Panc1 (cell line): ENCODE measurements at places on chromosomes 16 and 17.

- DNase-seq = no peak
These were observed 10.2 kb downstream of the BAHCC1 start for GRCh38 chr17:81405411-81405872.

DNA sequence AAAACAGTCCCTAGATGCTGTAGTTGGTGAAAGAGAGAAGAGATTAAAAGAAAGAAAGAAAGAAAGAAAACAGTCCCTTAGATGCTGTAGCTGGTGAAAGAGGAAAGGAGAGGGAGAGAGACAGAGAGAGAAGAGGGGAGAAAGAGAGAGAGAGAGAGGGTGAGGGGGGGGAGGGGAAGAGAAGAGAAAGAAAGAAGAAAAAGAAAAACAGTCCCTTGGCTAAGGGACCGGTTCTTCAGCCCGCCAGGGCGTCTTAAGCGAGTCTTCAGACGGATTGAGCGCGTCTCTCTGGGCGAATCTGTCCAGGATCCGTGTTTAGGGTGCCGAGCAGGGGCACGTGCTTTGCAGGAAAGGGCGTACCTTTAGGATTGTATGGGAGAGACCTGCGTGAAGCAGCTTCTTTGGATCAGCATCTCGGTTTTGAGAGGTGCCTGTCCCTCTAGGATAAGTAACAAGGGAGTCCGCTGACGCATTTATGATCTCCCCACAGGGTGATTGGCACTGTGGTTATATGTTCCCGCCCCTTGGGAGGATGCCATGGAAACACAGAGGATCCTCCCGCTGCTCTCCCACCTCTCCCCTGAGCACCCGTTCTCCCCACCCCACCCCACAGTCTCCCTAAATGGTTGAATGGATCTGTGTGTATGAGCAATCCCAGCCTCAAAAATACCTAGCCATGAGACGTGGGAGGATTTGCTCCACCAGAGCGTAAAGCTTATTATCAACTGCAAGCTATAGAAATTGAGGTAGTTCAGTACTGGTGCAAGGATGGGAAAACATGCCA is 16.7 kb downstream of the GNGT2 start:
- peak; percentile 41 for DNase-seq

DNA sequence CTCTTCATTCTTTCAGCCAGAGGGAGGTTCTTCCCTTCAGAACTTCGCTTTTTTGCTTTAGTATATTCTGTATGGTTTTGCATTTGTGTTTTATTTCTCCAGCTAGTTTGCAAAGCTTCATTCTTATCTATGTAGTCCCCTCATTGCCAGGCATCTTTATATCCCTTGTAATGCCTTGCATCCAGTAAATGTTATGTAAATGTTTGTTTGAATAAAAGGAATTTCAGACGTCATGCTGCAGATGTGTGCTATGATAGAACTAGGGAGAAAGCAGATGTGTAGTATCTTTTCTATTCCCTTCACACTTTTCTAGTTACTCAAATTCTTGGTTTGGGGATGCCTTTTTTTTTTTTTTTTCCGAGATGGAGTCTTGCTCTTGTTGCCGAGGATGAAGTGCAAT is 62.6 kb upstream of the RASL10B start:
- DNase-seq = no peak

GRCh38 chr16:23374721-23375510 is 72.8 kb downstream of the SCNN1B start:
- no peak for DNase-seq
